ENCODE measurements at places on chromosomes 3 and 15.

DNA sequence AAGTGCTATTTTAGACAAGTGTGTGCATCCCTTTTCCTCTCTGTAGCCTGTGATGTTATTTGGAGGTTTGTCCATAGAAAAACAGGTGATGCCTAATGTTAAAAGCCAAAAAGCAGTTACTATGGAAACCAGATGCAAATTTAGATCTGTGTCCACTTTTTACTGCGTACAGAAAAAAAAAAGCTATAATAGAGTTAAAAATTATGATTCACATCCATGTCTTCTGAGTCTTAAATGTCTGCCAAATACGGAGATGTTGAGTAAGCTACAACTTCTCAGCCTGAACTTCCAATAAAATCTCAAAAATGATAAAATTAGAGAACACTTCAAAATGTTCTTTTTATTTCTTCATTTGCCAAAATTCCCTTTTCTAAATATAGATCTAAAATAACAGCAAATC, 74.2 kb upstream of the GAP43 start:
- no peak for DNase-seq

- no peak for DNase-seq
Measured at GRCh38 chr3:71942432-71943187, 157.7 kb upstream of the PROK2 start.

GRCh38 chr15:39589815-39590644, 9.2 kb downstream of the THBS1 start:
- no peak for DNase-seq

GRCh38 chr15:55289011-55289745, 435 bp downstream of the RAB27A start:
- DNase-seq, result no peak

DNA sequence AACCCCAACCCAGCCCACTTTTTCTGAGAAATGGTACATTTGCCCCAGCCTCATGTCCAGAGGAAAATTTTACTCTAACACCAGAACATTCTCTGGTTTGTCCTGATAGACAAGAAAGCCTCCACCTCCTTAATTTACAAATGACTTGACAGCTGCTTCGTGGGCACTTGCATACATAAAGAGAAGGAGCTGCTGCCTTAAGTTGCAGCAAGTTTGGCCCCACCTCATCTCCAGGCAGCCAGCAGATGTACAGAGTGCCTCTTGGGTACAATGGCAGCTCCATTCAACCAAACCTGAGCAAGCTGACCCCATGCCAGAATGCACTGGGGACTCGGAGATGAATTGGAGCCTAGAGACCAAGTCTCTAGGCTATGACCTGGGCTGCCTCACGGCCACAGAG, 6.2 kb upstream of the H1-8 start:
- no peak for DNase-seq
